ENCODE measurements at places on chromosomes 7 and 10. TPM values are rescaled to one million over a fixed set of nuclear protein-coding genes. Genes with fewer than 3 reads are reported as not detected.

Gene ARHGAP12
- 76.0 TPM for total RNA-seq

GRCh38 chr10:96366508-96366907 lies 7.7 kb upstream of the OPALIN start:
- H3K4me3 ChIP-seq = no peak overlapping the region
- no peak overlapping the region for H3K27ac ChIP-seq

Gene UFSP1
- total RNA-seq = 4.7 TPM

DNA sequence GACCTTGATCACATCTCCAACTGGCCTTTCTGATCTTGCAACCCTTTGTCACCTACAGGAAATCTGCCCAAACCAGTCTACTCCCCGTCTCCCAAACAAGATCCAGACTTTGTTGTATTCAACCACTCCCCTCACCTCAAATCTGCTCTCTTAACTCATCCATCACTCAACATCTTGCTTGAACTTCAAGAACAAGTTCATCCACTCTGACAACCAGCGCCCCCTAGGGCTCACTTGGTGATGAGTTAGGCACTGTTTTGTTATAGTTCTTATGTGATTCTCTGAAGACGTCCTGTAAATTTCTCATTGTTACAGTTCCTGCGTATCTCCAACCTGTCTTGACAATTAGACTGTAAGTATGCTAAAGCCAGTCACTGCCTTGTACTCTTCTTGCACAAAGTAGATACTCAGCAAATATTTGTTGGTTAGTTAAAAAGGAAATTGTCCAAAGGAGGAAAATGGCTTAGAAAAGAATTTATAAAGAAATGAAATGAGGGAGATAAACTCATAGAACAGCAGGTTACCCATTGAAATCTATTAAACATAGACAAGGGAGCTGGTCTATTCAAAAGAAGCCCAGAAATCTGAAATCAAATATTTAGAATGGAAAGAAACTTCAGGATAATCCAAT lies 5.3 kb downstream of the FRMD4A start:
- H3K4me1 ChIP-seq = no peaks in the 10 kb centered on the region
- no peaks in the 10 kb centered on the region for H3K36me3 ChIP-seq
- DNase-seq = no peak
- no peak overlapping the region for H3K4me3 ChIP-seq
- H3K27me3 ChIP-seq = peaks cover 35% of the 10 kb centered on the region
- H3K27ac ChIP-seq = no peak overlapping the region

DNA sequence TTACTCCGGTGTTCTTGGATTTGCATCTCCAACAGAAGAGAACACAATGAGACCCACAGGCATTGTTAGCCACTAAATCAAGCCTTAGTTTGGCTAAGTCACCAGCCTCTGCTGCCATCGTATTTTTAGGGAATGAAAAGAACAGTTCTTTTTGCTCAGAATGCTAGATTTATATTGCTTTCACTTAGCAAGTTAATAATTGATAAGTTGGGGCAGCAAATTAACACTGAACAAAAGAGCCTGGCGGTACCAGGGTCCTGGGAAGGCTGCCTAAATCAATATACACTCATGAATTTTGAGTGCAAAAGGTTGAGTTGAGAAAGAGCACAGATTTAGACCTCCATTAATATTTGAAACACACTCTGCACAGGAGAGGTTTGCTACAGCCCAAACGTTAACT lies 767.7 kb downstream of the TYW1 start:
- no peak for DNase-seq
- no peaks in the 10 kb centered on the region for H3K36me3 ChIP-seq
- no peak overlapping the region for H3K27ac ChIP-seq
- H3K27me3 ChIP-seq = no peaks in the 10 kb centered on the region
- H3K4me3 ChIP-seq = no peak overlapping the region

Measured in osteoblast (primary cell).